ENCODE measurements at places on chromosomes 2 and 18.

DNA sequence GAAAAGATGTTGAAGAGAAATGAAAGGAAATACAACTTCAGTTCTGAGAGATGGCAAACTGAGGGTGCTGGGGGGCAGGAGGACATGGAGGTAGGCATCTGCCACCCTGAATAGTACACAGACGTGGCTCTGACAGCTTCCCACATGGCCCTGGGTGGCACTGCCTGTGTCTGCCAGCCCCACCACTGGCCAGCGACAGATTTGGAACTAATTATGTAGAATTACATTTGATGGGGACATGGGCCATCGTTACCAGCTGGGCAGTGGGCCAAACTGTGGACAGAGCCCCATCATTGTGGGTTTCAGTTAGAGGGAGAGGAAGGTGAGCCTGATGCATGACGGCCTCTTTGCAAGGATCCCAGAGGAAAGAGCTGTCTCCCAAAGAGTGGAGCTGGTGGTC, 216.0 kb upstream of the HAAO start:
- H3K36me3 ChIP-seq = no peaks in the 10 kb centered on the region
- H3K27me3 ChIP-seq = no peaks in the 10 kb centered on the region
- no peak overlapping the region for H3K4me3 ChIP-seq

DNA sequence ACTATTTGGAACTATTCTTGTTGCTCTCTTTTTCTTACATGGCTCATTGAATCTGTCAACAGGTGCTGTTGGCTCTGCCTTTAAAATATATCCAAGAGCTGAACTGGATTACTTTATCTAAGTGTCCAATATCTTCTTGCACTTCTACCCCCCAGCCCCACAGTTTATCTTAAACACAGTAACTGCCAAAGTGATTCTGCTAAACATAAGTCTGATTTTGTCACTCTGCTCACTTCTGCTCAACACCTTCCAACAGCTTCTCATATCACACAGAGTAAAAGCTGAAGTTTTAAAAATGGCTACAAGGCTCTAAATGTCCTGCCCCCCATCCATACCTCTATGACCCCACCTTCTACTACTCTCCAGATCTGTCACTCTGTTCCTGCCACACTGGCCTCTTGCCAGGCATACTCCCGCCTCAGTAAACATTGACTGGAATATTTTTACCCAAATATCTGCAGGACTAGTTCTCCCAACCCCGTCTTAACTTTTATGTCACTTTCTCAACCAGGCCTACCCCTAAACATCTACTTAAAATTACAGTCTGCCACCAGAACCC, 130.7 kb downstream of the CCDC148 start:
- ATAC-seq = no peak
- H3K4me3 ChIP-seq = no peak overlapping the region
- no peaks in the 10 kb centered on the region for H3K36me3 ChIP-seq

DNA sequence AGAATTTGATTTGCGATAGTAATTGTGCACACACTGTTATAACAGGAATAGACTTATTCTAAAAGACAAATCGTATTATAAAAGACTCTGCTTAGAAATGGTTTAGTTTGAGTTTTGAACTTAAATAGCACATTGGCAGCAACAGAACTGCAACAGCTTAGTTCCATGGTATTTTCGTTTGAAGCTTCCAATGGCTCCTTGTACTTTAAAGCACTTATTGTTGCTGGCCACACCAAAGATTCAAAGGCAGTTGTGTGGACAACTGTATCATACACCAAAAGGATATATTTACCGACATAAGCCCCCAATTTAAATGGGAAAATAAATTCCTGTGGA, 627 bp downstream of the WIPF1 start:
- no peaks in the 10 kb centered on the region for H3K4me1 ChIP-seq
- H3K4me3 ChIP-seq = peak overlapping the region; percentile 12
- H3K27me3 ChIP-seq = no peaks in the 10 kb centered on the region
- ATAC-seq = no peak
- peak overlapping the region; percentile 65 for H3K27ac ChIP-seq

DNA sequence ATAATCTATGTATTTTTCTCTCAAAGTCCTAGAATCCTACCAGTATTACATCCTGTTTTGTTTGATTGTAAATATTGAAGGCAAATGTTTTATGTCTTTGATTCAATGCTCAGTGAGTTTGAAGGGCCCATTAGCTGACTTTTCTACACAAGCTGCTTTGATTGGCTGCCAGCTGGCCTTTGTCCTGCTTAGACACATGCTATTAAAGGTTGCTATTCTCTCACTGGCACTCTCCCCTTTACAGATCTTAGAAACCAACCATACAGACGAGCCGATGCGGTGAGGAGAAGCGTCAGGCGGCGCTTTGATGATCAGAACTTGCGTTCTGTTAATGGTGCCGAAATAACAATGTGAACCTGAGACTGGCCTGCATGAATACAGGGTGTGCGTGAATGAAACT, 69.7 kb downstream of the PRPF40A start:
- H3K4me3 ChIP-seq = no peak overlapping the region
- H3K27me3 ChIP-seq = no peaks in the 10 kb centered on the region
- peaks cover 42% of the 10 kb centered on the region for H3K36me3 ChIP-seq
- no peak overlapping the region for H3K27ac ChIP-seq
- peaks cover 24% of the 10 kb centered on the region for H3K4me1 ChIP-seq
- ATAC-seq = no peak

DNA sequence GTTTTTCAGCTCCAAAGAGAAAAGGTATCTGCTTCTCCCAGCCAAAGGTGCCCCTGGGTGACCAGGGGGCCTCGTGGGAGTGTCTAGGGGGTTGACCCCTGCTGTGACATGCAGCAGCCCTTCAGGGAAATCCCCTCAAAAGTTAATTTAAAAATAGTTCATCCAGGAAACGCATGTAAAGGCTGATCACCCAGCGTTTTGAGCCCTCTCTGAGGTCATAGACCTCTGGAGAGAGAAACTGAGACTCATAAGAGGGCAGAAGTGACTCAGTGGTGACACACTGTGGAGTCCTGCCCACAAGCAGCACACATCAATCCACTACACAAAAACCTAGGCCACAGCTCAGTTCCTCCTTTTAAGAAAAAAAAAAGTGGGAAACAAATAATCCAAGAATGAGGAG, 11.9 kb downstream of the GAL3ST2 start:
- no peak for ATAC-seq
- H3K27ac ChIP-seq = no peak overlapping the region
- H3K27me3 ChIP-seq = no peaks in the 10 kb centered on the region
- no peaks in the 10 kb centered on the region for H3K36me3 ChIP-seq
- no peak overlapping the region for H3K4me3 ChIP-seq

DNA sequence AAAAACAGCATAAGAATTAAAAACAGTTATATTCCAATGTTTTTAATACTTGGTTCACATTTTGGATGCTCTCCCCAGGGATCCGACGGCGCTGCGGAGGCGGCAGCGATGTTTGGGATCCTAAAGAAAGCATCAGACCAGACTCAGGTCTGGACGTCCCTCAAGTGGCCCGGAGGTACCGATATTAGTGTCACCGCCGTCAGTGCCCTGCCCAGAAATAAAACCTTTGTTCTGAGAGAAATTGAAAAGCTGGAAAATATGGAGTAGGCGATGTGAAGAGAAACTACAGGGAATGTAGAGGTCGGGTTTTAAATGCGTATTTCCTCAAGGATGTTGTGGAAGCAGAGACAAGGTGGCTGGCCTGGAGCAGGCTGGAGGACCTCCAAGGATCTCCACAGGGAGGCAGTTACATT, 683 bp upstream of the TBC1D8 start:
- H3K27ac ChIP-seq = peak overlapping the region; percentile 86
- peak overlapping the region; percentile 71 for H3K4me3 ChIP-seq
- peaks cover 13% of the 10 kb centered on the region for H3K4me1 ChIP-seq
- H3K36me3 ChIP-seq = no peaks in the 10 kb centered on the region

DNA sequence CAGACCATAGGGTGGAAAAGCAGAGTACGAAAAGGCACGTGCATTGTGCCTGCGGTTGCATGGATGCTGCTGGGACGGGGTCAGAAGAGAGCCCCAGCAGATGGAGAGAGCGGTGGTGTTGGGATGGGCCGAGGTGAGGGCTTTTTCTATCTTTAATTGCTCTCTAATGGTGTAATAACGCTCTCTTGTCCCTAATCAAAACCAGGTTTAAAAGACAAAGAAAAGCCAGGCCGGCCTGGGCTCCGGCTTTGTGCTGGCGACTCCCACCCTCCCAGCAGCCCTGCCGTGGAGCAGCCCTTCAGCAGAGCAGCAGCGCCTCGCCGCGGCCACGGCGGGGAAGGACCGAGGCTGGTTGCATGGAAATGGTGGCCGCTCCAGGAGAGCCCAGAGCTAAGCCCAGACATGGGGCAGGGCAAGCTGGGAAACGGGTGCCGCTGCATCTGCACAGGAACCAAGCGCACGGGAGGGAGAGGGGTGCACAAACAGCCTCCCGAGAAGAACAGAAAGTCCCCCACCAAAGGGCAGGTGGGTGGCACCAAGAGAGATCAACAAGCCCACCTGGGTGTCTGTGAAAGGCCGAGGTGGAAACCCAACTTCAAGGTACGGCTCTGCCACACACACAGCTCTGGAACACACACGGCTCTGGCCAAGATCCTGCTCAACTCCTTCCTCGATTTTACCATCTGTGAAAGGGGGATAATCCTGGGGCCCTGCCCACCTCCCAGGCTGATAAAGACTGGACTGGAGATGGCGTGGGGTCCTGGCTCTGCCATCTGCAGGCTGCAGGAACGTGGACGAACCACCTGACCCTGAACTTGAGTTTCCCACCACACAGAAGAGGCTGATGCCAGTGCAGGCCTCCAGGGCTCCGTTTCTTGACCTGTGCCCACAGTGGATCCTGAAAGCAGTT, 15.0 kb downstream of the HS1BP3 start:
- H3K4me3 ChIP-seq = peak overlapping the region; percentile 11
- ATAC-seq = peak; percentile 72
- peak overlapping the region; percentile 99 for H3K27ac ChIP-seq

- no peak overlapping the region for H3K4me3 ChIP-seq
- no peak overlapping the region for H3K27ac ChIP-seq
- H3K36me3 ChIP-seq = no peaks in the 10 kb centered on the region
- no peaks in the 10 kb centered on the region for H3K27me3 ChIP-seq
- no peak for ATAC-seq
Observed at GRCh38 chr2:23199115-23199918, 185.7 kb upstream of the KLHL29 start.

DNA sequence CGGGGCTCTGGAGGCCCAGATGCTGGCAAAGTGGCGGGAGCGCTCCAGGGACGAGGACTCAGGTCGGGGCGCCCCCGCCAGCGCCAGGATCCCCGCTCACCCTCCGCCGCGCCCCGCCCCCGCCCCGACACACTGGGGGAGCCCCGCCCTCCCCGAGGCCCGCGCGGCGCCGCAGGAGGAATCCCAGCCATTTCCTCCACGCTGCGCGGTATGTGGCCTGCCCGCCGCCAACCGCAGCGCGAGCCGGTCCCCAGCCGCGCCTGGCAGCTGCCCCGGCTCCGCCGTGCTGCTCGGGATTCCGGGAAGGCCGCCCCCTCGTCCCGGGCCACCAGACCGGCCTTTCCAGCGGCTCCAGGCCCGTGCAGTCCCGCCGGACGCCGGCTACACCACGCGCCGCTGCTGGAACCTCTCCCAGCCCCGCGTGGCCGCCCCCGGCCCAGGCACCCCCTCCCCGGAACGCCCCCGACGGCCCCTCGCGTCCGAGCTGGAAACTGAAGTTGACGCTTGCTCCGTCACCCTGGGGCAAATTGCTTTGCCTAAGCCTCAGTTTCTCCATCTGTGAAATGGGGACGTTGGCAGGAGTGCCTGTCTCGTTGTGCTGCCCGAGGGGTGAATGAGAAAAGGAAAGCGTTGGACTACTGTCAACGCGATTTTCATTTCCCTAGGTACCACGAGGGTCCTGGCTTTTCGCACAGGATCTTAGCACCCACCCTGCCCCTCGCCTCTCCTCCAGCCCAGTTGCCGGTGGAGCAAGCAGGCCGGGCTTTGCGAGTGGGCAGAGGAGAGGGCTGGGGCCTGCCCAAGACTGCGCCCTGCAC, 53.6 kb downstream of the PKDCC start:
- H3K27ac ChIP-seq = peak overlapping the region; percentile 88
- ATAC-seq = peak; percentile 85
- H3K36me3 ChIP-seq = no peaks in the 10 kb centered on the region
- peaks cover 19% of the 10 kb centered on the region for H3K4me1 ChIP-seq
- peak overlapping the region; percentile 36 for H3K4me3 ChIP-seq
- no peaks in the 10 kb centered on the region for H3K27me3 ChIP-seq

DNA sequence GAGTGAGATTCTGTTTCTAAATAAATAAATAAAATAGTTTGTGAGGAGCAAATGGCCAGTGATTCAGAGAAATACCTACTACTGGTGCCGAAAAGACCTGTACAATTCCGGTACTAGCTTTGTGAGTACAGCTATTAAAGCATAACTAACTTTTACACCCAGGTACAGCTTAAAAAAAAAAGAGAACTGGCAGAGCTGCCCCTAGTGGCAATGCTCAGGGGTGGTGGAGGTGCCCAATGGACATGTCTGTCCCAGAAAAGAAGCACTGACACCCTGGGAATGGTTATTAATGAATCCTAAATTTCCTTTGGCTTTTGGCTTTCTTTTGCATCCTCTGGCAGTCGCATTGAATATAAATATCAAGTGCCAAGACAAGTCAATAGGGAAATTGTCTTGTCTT, 87.0 kb downstream of the LIPG start:
- H3K36me3 ChIP-seq = no peaks in the 10 kb centered on the region
- ATAC-seq = no peak
- no peak overlapping the region for H3K4me3 ChIP-seq
- no peak overlapping the region for H3K27ac ChIP-seq
- H3K4me1 ChIP-seq = no peaks in the 10 kb centered on the region
- H3K27me3 ChIP-seq = no peaks in the 10 kb centered on the region

- H3K4me1 ChIP-seq = no peaks in the 10 kb centered on the region
- no peak for ATAC-seq
- no peak overlapping the region for H3K27ac ChIP-seq
- H3K27me3 ChIP-seq = peaks cover 4% of the 10 kb centered on the region
- no peaks in the 10 kb centered on the region for H3K36me3 ChIP-seq
Observed at GRCh38 chr2:10905006-10905861, 6.5 kb upstream of the KCNF1 start.

DNA sequence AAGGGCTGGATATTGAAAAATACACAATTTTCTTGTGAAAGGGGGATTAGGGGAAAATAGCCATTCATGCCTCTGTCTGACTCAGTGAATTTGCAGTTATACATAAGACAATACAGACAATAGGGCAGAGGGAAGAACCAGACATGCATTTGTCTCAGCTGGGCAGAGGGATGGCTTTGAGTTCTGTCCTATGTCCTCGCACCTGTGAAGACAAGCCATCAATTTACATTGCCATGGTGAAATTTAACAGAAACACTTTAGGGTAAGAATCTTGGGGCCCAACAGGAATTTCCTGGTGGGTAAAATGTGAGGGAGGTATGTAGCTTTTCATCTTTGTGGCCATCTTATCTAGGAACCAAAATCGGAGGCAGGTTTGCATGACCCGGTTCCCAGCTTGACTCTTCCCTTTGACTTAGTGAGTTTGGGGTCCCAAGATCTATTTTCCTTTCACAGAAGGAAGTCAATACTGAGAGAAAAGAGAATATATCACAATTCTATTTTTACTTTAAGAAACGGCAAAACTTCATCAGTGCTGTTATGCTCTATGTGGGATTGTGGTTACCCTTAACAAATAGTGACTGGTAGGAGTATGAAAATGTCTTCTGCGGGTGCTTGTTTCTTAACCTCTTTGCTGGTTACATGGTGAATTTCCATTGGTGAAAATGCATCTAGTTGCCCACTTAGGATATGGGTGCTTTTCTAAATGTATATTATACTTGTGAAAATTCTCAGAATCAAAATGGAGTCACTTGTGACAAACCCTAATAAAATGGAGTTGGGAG, 221.8 kb downstream of the SPP2 start:
- no peaks in the 10 kb centered on the region for H3K27me3 ChIP-seq
- no peaks in the 10 kb centered on the region for H3K4me1 ChIP-seq
- H3K27ac ChIP-seq = no peak overlapping the region
- H3K36me3 ChIP-seq = no peaks in the 10 kb centered on the region
- H3K4me3 ChIP-seq = no peak overlapping the region
- no peak for ATAC-seq

- no peaks in the 10 kb centered on the region for H3K4me1 ChIP-seq
- H3K27ac ChIP-seq = no peak overlapping the region
- H3K27me3 ChIP-seq = no peaks in the 10 kb centered on the region
- no peaks in the 10 kb centered on the region for H3K36me3 ChIP-seq
- ATAC-seq = no peak
Observed at GRCh38 chr2:226308323-226308680, 491.3 kb downstream of the IRS1 start.
